ENCODE measurements at places on chromosomes 7 and 10.

- DNase-seq: no peak
These were observed 65.8 kb upstream of the EMX2 start for GRCh38 chr10:117476716-117477115.

DNA sequence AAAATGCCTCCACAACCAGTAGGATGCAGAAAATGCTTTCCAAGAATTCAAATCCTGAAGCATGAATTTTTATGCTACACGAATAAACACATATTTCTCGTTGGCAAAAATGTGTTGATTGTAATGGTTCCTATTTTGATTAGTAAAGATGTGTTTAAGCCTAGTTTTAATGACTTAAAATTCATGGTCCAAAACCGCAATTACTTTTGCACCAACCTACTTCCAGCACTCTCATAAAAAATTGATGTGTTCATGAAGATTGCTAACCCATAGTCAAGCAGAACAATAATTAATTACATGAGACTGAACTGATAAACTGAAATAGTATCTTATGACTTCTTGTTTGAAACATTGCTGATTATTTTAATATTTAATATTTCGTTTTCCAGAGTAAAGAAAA, 828.8 kb downstream of the CCSER2 start:
- no peak for DNase-seq

DNA sequence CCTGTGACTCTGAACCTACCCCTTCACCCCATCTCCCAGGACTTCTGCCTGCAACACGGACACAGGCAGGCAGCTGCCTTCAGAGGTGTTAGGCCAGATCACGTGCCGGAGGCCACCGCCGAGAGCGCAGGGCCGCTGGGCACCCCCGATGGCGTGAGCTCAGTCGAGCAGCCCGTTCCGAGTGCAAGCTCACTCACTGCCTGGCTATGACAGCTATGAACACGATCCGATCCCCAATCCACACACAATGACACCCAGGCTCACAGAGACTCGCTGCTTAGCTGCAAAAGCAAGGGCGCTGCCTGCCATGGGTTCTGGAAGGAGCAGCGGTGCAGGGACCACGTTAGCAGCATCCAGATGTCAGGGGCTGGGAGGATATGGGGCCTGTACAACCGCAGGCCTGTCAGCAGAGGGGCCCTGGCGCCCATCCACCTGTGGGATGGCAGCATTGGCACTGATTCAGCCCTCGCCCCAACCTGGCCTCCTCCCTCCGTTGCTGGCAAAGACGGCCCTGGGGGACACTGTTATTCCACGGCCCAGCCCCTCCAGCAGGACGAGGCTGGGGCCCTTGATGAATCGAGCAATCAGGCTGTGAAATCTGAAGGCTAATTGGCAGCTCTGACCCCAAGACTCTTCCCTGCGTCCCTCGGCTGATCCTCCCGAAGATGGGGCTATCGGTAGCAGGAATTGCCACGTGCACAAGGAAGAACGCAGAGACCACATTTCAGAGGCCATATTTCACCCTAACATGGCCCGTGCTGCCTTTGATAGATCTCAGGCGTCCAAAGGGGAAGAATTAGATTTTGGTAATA, 230.1 kb downstream of the ELFN1 start:
- DNase-seq: no peak

GRCh38 chr7:95867309-95867708, 95.0 kb downstream of the DYNC1I1 start:
- no peak for DNase-seq

DNA sequence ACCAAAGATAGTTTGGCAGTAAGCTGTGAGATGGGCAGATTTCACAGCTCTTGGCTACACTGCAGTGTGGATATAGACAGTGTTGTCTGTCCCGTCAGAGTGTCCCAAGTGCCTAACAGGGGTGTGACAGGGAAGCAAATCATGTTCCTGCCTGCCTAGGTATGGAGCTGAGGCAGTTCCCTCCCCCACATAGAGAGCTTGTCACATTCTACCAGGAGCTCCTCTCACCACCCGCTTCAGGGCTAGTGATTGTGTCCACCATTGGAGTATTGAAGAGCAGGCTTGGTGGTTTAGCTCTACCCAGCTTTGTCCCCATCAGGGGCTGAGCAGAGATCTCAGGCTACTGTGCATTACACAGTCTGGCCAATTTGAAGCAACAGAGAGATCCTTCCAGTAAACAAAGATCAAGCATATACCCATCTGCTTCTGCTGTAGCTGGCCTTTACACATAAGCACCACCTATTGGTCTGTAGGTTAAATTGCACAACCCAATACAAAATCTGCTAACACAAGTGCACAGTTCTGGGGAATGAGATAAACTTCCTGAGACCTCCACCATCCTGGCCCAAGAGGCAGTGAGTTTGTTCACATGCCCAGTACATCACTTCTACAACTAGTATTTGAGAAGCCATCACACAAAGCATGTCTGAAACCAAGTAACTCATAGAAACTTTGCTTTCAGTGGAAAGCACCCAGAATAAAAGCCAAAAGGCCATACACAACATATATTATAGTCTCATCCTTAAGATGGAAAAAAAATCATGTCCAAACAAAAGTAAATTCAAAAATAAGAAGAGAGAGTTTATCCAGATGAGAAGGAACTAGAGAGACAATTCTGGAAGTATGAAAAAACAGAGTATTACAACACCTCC, 67.3 kb downstream of the GLCCI1 start:
- DNase-seq: no peak

DNA sequence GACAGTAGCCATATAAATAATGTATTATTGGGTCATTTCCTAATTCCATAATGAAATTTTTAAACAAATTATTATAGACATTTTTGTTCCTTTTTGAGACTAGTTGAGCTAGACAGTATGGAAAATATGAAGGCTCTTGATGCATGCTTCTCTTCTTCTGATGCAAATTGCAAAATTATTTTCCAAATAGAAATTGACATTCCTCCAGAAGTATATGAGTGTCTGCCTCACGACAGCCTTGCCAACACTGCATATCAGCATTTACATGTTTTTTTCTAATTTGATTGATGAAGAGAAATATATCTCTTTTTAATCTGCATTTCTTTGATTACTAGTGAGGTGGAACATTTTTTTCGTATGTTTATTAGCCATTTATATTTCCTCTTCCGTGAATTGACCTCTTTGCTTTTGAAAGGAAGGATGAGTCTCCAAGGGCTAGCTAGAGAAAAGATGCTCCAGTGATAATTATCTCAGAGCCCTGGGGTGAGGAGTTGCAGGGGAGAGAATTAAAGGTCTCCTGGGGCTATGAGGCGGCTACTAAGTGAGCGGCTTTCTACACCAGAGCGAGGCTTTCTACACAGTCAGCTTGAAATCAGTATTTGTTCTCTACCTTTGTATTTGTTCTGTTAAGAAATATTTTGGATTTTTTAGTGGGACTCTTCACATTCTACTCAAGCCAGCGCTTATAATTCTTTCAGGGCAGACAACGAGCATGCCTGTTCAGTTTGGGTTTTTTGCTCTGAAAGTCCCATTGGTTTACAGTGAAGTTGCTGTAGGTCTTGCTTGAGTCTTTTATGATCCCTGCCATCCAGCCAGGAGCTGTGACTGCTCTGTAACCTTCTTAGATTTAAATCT, 712.2 kb upstream of the GALNT17 start:
- DNase-seq: no peak

DNA sequence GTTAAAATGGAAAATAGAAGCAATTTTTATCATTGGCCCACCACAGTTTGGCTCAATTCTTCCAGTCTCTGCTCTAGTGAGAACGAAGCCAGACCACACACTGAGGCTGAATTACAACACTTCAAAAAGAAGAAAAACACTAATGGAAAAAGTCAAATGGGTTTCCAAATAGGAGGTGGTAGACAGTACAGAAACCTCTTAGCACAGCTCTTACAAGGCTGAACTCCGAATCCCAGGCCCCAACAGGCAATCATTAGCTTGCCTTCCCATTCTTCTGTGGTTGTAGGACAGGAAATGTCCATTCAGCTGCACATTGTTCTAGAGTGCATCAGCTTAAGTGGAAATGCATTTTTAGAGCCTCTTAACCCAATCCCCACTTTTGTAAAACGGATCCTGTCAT, 115.1 kb upstream of the MEOX2 start:
- DNase-seq: no peak

- no peak for DNase-seq
These were observed 129.5 kb downstream of the PTPRN2 start for GRCh38 chr7:158458096-158458495.

GRCh38 chr7:644381-645305, 81.9 kb upstream of the DNAAF5 start:
- DNase-seq: no peak

DNA sequence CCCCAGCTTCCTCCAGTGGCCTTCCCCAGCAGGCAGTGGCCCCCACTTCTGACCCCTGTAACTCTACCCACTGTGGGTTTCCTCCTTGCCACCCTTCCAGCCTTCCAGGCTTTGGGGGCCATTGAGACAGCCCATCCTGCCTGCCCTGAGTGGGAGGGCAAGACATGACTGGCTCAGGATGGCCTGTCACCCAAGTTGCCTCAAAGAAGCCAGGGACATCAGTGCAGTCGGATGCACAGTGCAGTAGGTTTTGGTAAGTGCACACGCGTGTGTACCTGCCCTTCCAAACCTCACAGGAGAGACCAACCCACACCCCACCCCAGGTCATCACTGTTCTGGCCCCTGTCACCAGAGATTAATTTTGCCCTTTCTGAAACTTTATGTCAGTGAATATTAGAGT, 22.7 kb downstream of the ZMIZ2 start:
- DNase-seq: no peak

GRCh38 chr10:79142064-79142491, 73.3 kb downstream of the ZMIZ1 start:
- DNase-seq: no peak

GRCh38 chr10:78202386-78202785, 168.7 kb downstream of the RPS24 start:
- DNase-seq: no peak

DNA sequence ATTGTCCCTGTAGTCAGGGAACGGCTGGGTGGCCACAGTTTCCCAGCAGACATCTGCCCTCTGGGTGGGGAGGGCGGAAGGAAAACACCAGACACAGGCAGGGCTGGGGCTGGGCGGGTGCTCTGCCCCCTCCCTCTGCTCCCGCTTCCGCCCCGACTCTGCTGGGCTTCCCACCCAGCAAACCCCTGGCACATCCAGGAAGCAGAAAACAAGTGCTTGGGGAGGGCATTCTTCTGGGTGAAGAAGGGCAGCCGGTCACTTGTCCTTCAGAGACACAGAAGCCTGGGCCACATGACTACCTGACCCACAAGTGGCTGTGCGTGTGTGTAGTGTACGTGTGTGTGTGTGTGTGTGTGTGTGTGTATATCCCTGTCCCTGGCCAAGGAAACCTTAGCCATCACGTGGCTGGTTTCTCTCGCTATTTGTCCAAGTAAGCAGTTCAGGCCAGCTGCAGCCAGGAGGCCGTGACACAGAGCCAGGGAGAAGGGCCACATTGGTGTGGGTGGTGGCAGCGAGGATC, 77.9 kb downstream of the ZMIZ1 start:
- no peak for DNase-seq

GRCh38 chr10:6342096-6342685, 139.5 kb downstream of the PFKFB3 start:
- no peak for DNase-seq

DNA sequence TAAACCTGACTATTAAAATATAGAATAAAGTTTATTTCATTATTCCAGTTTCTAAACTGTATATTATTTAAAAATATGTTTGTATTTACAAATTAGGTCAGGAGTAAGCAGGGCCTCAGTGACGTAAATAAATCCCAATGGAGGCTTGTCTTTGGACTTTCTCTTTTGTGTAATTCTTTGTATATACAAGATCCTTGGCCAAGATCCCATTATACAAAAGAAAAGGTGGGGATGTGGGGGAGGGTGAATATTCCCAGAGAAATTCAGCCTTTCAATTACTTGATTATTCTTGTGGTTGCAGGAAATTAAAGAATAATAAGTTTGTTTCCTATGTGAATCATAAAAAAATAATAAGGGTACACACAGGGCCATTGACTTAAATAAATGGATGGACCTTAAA, 178.7 kb upstream of the PRPS1L1 start:
- DNase-seq: no peak

DNA sequence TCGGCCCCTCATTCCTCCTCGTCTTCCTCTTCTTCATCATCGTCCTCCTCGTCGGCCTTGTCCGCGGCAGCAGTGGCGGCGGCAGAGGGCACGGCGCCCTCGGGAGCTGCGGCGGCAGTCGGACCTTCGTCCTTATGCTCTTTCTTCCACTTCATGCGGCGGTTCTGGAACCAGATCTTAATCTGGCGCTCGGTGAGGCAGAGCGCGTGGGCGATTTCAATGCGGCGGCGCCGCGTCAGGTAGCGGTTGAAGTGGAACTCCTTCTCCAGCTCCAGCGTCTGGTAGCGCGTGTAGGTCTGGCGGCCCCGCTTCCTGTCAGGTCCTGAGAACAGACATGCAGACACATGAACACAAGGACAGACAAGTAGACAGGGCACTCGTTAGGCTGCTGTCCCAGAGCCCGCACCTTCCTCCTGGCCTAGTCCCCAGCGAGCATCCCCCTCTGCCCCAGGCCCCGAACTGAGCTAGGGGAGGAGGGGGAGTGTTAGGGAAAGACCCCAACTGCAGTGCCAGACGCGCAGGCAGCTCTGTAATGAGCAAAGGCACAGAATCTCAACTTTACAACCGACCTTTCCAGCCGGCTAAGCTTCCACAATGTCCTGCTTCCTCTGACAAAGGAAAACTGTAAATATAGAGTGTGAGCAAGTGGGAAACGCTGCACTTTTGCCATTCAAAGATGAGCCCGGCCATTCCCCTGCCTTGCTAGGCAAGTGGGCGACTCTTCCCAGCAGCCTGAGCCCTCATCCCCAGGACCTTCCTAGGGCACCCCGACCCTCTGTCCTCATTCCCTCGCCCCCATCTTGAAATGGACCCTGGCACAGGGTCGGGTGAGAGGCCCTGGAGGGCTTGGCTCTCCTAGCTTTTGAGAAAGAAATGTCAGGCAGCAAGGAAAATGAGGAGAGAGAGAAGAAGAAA, 1.3 kb downstream of the HOXA7 start:
- DNase-seq: peak; percentile 25

DNA sequence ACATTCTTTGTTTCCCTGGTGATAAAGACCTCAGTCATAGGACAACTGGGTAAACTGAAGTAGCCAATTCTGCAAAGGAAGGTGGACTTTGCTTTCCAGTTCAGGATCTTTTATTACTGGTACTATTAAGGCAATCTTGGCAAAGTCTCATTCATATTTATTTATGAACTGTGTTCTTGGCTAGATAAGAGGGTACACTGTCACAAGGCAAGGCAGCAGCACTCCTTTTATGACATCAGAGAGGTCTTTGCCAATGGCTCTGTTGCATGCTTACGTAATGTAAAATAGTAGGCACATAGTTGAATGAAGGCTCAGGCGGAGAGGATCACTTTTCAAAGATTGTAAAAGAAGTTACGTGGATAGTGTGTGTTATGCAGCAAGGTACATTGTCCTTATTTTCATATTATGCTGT, 63.7 kb upstream of the PDK4 start:
- no peak for DNase-seq

GRCh38 chr10:97109547-97109946, 76.2 kb downstream of the SLIT1 start:
- no peak for DNase-seq
